ENCODE measurements at places on chromosomes 3 and 15.

GRCh38 chr3:193780810-193781478 lies 187.9 kb downstream of the OPA1 start:
- peak; percentile 17 for DNase-seq

GRCh38 chr3:156787926-156788663 lies 38.1 kb upstream of the LEKR1 start:
- no peak for DNase-seq

GRCh38 chr3:134647902-134648760 lies 2.7 kb downstream of the KY start:
- DNase-seq: no peak

DNA sequence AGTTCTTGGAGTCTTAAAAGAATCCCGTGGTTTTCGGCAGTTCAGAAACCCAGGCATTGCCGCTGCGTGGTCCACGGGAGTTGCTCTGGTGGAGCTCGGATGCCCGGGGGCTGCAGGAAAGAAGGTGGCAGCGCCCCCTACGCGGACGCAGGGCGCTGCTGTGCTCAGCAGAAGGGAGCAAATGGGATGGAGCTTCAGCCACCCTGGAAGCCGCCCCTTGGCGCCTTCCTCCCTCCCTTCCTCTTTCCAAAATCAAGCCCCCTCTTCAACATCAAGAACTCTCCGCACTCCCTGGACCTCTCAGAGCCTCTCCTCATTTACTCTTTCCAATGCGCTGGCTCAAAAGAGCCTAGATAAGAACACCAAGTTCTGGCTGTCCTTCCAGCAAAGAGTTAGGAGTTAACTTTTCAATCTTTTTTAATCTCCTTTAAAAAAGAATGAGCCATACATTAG lies 880 bp upstream of the CHRNA7 start:
- no peak for DNase-seq

DNA sequence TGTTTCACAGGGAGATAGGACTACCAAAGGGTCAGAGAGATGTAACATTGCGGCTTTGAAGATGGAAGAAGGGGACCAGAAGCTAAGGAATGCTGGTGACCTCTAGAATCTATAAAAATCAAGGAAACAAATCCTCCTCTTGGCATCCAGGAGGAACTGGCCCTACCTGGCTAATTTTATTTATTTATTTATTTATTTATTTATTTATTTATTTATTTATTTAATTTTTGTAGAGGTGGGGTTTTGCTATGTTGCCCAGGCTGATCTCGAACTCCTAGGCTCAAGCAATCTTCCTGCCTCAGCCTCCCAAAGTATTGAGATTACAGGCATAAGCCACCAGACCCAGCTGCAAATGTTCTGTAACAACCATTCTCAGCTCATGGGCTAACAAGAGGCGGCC lies 19.7 kb downstream of the MYL3 start:
- DNase-seq: no peak

DNA sequence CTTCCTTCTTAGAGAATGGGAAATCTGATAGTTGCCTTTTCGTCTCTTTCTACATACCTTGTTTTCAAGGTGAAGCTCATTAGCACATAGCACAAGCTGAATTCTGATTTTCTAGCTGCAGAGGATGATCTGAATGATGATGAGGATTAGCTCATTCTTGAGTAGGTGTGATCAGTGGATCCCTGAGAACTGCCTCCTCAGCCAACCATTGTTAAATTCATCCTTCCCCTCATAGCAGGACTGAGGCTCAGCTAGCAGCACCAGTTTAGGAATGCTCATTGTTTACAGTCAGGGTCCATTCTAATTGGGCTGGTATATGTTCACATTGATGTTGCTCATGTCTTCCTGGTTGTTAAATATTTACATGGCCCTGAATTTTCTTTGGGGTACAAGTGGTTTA lies 299.9 kb upstream of the MME start:
- DNase-seq: no peak

GRCh38 chr3:69738315-69738714 lies 949 bp upstream of the MITF start:
- no peak for DNase-seq

DNA sequence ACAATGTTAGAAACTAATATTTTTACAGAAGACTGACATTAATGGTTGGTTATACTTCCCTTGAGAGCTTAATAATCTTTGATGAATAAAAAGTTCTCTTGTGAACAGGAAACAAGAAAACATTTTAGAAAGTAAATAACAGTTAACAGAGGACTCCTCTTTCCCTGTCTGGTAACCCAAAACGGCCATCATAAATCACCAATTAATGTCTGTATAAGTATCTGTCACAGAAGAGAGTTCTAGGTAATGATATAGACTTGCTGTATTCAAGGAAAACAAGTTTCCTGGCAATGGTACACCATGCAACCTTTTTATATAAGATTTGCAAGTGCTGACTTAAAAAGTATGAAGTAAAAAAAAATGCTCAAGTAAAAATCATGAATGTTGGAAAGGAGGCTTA lies 426.7 kb downstream of the SOX2 start:
- DNase-seq: no peak

GRCh38 chr15:79811406-79812405 lies 85.1 kb downstream of the MTHFS start:
- no peak for DNase-seq

DNA sequence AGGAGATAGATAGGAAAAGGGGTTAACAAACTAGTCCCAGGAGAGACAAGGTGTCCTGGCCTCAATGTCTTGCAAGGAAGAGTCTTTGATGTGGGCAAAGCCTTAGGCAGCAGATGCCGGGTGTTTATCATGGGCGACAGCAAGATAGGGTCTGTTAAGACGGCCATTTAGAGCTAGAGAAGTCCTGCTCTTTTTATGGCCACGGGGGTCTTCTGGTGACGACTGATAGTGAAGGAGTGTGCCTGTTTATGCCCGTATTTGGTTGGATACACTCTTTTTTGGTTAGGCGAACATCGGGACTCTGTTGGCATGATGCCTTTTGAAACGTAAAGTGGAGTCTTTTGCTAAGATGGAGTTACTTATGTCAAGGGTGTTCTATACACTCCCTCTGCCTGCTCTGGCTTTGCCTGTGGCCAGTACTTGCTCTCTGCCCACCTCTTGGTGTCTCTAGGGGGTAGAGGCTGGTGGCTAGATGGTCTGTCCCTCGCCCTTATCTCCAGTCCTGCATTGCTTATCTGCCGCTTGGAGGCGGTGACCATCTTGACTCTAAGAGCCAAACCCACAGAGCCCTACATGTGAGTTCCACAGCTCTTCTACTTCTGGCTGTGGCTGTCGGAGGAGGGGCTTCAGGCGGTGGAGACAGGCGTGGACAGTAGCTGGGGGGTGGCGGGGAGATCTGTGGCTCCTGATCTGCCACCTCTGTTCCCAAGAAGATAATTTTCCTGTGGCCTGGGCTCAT lies 55.8 kb upstream of the ZBTB38 start:
- DNase-seq: no peak

DNA sequence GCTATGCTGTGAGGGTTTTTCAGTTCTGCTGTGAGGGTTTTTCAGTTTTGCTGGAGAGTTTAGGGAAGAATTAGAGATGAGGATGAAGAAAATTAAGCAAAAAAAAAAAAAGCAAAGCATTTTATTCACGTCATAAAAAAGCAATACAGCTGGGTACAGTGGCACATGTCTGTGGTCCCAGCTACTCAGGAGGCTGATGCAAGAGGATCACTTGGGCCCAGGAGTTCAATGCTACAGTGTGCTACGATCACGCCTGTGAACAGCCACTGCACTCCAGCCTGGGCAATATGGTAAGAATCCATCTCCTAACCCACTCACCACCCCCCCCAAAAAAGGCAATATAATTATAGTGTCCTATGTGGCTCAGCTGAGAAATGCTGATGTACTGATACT lies 162.7 kb downstream of the MAGI1 start:
- no peak for DNase-seq

- DNase-seq: no peak
Observed at GRCh38 chr3:6168256-6168655, 692.7 kb upstream of the GRM7 start.

GRCh38 chr15:98649472-98650416 lies 1.4 kb downstream of the IGF1R start:
- peak; percentile 27 for DNase-seq

DNA sequence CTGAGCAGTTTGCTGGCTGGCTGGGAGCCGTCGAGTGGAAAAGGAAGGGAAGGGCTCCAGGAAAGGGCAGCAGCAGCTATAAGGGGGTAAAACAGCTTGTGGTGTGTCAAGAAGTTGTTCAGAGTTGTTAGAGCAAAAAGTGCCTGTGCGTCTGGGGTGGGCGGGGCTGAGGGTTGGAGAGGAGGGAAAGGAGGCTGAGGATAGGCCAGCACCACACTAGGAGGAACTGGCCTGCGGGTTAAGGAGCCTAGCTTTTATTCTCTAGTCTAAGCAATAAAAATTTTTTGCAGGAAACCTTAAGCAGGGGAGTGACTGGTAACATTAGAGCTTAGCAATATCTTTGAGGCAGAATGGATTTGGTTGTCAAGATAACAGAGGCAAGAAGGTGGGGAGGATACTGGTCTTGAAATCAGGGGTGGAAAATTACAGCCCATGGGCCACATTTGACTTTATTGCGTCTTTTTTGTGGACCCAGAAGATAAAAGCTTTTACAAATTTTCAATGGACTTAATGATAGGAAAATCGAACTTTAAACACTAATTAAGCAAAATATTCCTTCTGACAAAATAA lies 134.5 kb upstream of the AADACL2 start:
- no peak for DNase-seq

DNA sequence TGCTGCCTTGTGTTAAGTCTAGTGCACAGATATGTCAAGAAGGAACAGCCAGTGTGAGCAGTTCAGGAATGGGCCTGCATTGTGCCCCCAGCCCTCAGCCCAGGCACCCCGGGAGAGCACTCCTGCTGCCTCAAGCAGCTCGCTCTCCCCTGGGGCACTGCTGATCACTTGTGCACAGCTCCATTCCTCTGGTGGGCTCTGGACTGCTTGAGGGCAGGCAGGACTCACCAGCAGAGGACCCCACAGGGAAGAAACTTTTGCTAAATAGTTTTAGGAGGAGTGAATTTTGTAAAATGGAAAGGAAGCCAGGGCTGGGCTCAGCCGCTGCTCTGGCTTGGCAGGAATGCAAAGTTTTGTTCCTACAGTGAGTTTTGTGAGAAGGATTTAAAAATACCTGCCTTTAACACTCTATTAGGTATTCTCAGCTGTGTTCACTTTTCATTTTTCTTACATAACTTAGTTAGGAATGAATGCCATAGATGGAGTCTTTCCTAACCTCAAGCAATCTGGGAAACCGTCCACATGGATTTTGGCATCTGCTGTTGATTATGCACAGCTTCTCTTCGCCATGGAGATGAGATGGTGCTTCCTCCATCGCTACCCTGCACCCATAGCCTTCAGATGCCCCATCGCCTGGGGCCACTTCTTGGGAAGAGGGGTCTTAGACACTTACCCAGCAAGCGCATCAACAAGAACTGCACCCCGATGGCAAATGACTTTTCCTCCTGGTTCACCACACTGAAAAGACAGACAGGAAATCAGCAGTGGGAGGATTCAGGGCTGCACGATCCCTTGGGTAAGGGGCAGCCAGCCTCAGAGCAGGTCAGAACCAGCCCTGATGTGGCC lies 42.3 kb upstream of the RAB6B start:
- DNase-seq: no peak

- DNase-seq: no peak
Observed at GRCh38 chr3:18618723-18619122, 193.6 kb upstream of the SATB1 start.

DNA sequence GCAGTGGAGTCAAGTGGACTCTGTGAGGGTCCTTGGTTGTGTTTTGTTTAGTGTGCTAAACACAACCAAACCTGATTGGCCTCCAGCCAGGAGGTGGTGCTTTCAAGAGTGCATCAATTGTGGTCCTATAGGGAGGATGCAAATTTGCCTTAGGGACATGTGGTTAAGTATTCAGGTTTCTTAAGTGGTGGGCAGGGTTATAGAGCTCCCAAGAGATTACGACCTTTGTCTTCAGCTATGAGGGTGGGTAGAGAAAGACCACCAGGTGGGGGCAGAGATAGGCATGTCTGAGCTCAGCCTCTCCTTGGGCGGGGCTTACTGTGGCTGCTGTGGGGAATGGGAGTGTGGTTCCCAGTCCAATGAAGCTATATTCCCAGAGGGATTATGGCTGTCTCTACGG lies 186.6 kb downstream of the SQOR start:
- no peak for DNase-seq

GRCh38 chr3:194023501-194024280 lies 112.3 kb upstream of the HES1 start:
- DNase-seq: no peak

DNA sequence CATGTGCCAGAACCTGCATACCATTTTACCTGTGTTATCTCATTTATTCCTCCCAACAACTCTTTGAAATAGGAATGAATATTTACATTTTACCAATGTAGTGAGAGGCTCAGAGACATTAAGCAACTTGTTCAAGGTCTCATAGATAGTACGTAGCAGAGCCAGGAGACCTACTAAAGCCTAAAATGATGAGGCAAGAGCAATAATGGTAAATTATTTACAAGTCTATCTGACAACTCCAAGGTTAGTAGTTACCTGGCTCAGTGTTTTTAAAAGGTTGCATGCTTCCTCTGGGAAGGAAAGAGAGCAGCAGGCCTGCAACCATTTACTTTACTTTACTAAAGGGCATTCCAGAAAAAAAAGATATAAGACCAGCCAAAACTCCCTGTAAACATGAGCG lies 103.0 kb downstream of the CFAP20DC start:
- no peak for DNase-seq

DNA sequence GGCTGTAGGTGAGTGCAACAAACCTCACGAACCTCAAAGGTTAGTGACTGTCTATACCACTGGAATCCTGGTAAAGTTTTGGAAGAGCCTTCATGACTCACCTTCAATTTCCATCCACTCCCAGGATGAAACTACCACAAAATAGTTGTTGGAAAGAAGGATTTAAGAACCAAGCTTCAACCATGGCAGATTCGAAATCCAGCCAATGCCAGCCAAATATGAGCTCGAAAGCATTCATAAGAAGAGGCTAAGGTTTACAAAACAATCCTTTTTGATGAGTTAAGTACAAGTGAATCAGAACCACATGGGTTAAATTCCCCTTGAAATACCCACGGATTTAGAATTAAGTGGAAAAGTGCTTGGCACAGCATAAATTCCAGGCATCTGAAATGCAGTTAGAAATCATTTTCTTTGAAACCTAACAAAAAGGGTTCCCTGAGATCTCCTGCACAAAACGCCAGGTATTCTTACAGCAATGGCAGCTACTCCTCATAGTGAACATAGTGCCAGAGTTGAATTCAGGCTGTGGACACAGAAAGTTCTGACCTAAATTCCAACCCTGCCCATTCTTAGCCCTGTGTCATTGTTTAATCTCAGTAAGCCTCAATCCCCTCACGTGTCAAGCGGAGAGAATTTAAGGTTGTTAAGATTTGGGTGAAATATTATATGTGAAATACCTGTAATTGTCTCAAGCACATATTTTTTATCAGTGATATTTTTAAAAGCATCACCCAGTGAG lies 89.2 kb downstream of the FBN1 start:
- DNase-seq: no peak

DNA sequence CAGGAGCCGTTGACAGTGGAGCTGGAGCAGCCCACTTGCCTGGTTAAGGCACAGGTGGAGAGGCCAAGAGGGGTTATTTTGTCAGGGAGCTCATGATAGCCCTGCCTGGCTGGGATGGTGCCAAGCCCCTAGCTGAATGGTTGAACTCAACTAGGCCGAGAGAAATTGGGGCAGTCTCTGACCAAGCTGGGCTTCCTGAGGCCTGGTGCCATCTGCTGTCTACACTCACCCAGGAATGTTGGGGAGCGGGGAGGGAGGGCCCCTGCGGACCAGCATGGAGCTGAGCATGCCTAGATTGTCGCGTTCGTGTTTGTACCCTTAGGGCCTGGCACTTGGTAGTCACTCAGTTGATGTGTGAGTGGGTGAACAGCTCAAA lies 1.2 kb downstream of the BRPF1 start:
- no peak for DNase-seq

Data from stimulated activated CD4-positive, alpha-beta T cell treated with anti-CD3 and anti-CD28 coated beads, Interleukin-12 subunit alpha, Interleukin-12 subunit beta, amount 100 ng/mL, for 24 hours (primary cell).